ENCODE measurements at places on chromosomes 11 and 22.

GRCh38 chr11:94857337-94857736, 89.2 kb downstream of the AMOTL1 start:
- DNase-seq = no peak

DNA sequence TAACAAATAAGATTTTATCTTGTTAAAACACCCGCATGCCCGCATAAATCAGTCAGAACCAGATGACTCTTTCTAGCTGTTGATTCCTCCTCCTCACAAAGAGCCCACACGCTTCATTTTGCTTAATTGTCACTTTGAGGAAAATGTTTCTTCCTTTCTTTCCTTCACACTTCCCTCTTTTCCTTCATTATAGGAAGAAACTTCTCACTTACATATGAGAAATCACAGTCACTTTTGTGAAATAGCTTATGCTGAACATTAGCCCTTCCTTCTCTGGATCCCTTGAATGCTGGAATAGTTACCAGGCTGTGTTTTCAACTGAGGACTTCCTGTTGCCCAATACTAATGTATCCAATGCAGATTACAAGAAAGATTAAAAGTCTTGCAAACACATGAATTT, 5.8 kb downstream of the MS4A6E start:
- DNase-seq = no peak

- no peak for DNase-seq
Observed at GRCh38 chr11:128757886-128758612, 64.2 kb downstream of the FLI1 start.

DNA sequence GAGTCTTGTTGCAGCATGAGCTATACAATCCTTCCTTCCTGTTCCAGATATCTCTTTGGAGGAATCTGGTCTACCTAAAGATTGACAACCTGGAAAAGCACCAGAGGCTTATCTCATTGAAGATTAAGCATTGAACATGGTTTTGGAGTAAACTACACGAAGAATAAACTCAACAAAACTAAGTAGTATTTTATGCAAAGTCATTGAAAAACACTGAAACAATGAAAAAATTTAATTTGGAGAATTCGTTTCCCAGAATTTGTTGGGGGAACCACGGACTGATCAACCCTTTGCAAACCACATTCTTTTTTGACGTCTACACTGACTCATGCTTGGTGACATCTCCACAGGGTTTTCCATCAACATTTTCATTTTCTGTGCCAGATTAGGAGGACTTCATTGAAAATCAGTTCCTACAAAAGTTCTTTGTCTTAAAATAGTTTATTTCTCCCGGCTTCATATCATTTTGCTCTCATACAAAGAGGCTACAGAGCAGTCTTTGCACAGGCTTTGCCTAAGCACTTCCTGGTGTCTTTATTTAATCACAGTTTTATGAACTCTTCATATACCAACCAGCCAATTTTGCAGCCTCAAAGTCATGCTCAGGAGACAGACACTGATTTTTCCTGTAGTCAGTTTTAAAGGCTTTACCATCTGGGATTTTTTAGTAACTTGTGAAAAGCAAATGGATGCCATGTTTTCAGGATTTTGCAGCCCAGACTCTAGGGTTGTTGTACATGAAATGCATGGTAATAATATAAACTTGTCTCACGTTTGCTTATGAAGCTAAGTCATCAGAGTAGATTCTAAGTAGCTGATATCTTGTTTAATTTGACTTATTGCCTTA, 186.3 kb downstream of the C11orf91 start:
- DNase-seq = no peak

- DNase-seq = no peak
Observed at GRCh38 chr11:196786-197731, 4.2 kb downstream of the SCGB1C1 start.

DNA sequence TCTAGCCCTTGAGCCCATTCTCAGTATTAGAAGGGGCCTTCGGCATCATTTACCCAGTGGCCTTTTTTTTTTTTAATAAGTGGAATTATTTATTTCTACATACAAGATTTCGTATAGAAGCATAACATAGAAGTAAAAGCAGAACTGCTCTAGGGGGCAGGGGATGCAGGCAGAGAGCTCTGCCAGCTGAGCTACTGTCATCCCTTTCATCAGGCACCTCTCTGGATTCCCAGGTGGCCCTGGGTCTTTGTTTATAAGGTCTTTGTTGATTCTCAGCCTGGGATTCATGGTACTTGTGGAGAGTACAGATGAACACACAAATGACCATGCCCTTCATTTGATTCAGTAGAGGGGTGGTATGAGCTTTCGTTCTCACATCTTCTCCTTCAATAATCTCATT, 66.4 kb downstream of the GAB2 start:
- DNase-seq = no peak

DNA sequence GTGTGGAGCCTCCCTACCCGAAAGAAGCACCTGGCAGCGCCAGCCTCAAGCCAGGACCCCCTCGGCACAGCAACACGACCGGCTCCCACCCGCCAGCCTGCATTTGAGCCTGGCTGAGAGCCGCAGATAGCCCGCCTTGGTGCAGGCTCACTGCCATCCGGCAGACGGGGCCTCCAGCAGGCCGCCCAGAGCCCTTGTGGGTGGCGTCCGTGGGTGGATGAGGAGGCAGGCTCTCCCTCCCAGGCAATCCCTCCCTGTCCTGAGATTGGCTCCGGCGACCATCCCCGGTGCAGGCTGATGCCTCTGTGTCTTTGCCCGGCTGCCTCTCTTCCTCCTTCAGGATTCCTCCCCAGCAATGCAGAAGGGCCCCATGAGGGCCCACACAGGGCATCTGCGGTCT, 1527.9 kb downstream of the BRD1 start:
- DNase-seq = no peak

DNA sequence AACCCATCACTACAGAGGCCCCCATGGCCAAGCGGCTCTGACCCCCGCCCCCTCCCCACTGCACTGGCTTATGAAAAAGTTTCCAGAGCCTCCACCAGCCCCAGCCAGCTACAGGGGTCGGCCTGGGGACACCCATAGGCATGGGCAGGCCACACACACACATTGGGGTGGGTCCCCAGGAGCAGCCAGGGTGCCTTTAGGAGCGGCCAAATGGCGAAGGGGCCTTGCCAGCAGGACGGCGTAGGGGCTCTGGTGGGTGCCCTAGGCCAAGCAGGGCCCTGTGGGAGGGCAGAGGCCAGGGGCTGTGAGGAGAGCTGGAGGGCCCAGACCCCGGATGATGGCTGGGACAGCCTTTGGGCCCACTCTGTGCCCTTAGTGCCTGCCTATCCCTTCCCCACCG, 10.1 kb downstream of the TSSC4 start:
- no peak for DNase-seq

- DNase-seq = no peak
Observed at GRCh38 chr11:70901951-70902521, 350.3 kb downstream of the SHANK2 start.

GRCh38 chr22:32342977-32343376, 14.7 kb upstream of the RFPL3 start:
- DNase-seq = no peak

DNA sequence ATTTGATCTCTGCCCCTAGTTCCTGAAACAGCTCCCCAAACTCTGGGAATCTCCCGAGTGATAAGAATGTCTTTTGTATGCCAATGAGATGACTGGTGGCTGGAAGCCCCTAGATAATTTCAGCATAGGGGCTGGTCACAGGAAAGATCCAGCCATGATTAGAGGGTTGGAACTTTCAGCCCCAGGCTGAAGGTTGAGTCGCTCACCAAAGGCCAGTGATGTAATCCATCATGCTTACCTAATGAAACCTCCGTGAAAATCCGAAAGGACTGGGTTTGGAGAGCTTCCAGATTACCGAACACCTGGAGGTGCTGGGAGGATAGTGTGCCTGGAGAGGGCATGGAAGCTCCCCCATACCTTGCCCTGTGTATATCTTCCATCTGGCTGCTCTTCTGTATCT, 26.0 kb downstream of the LRRC32 start:
- no peak for DNase-seq

GRCh38 chr11:112465433-112466024, 204.9 kb upstream of the PLET1 start:
- DNase-seq = no peak

GRCh38 chr11:14386895-14387480, 28.0 kb upstream of the RRAS2 start:
- DNase-seq = no peak
